Left hindlimb (tissue), 1 donor: ENCODE measurements at places on chromosomes 12 and 14.

GRCh38 chr12:131795690-131796410 lies 32.3 kb upstream of the MMP17 start:
- DNase-seq: no peak

DNA sequence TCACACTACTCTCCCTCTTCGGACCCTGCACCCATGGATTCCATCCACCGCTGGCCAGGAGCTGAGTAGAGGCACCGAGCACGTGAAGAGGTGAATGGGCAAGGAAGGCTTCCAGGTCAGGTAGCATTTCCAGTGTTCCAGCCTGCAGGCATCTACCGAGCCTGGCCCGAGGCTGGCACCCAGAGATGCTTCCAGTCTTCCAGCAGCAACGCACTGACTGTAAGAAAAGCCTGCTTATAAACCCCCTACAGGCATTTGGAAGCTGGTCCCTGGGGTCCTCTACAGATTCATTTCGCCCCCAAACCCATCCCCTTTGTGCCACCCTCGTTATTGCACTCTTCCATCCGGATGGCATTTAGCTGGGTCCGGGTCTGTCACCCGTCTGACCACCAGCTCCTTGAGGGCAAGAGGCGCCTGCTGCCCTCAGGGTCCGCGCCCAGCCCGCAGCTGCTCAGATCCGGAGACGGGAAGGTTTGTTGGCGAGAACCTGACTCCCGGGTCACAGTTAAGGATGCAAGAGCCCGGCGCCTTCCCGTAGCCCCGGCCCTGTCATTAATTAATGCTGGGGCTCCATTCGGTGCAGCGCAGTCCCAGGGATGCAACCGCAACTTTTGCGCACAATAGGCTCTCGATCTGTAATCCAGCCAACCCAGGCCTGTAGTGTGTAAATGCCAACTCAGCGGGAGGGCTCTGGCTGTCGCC lies 614 bp upstream of the MARK3 start:
- no peak for DNase-seq

DNA sequence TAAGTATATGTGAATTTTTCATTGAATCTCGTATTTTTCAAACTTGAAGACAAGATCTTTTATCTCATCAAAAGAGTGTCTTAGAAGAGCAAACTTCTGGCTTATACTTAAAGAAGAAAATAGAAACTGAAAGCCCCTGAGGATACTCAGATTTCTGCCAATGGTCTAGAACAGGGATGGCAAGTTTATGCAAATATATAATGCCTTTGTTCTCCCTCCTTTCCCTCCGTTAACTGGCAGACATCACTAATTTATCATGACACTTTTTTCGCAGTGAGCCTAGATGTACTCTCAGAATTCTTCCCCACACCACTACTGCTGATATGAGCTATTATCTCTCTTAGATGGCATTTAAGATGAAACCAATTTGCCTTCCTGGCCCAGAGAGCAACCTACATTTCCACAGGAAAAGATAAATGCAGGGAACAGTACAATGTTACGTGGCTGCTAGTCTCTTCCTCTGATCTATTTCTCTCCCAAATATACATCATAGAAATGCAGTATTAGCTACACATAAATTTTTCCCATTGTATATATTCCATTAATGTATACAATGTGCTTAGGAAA lies 40.0 kb upstream of the DAAM1 start:
- DNase-seq: no peak

DNA sequence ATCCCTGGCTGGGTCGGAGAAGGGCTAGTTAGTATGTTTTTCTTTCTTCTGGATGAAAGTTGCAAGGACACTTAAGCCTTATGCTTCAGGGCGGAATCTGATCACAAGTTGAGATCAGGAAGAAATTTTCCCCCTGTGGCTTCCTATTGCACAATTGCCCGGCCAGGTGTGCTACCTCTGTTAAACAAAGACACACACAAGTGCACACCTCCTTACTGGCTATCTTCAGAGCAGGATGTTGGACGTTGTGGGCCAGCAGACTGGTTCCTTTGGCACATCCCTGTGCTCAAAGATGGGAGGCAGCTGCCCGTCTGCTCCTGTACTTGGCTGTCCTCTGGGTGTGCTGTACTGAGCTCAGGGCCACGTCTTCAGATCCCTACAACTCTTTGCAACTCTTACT lies 19.1 kb downstream of the ETV6 start:
- DNase-seq: no peak

DNA sequence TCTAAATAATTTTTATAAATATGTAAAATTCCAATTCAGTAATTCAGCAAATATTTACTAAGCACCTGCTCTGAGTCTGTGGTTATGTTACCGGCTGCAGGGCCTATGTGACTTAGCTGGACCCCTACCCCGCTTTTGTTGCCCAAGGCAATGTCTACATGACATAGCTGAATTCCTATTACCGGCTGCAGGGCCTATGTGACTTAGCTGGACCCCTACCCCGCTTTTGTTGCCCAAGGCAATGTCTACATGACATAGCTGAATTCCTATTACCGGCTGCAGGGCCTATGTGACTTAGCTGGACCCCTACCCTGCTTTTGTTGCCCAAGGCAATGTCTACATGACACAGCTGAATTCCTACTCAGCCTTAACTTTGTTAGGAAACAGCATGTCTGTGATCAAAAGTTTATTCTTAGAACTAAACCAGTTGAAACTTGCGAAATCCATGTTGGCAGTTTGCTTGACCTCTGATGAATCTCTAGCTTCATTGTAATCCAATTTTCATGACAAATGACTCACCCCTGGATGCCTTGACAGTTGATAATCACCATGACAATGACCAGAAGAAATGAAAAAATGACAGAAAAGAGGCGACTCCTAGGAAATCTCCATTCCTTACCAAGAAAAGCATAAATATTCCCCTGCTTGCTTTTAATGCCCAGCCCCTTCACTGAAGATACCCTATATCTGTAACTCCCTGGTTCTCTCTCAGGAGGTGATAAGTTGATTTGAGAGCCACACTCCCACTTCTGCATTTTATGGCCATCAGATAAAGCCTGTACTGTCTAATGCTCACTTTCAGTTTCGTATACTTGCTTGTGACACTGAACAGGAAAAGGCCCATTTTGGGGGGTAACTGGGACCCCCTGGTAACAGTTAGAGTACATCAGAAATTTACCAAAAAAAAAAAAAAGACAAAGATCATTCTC lies 148.4 kb upstream of the SYT10 start:
- DNase-seq: no peak

- DNase-seq: no peak
Measured at GRCh38 chr14:64774272-64774671, 70.0 kb downstream of the PLEKHG3 start.

GRCh38 chr12:120095331-120095730 lies 21.2 kb downstream of the RAB35 start:
- DNase-seq: no peak

- no peak for DNase-seq
Measured at GRCh38 chr12:52264435-52264825, 10.0 kb upstream of the KRT86 start.

- no peak for DNase-seq
Measured at GRCh38 chr14:61296719-61297502, 15.8 kb upstream of the TMEM30B start.

- no peak for DNase-seq
Measured at GRCh38 chr12:124213666-124214347, 81.1 kb upstream of the RFLNA start.
